ENCODE measurements at places on chromosomes 3 and 15.
A peak's percentile ranks its signal among the peaks of the same experiment; 100 is the strongest.

DNA sequence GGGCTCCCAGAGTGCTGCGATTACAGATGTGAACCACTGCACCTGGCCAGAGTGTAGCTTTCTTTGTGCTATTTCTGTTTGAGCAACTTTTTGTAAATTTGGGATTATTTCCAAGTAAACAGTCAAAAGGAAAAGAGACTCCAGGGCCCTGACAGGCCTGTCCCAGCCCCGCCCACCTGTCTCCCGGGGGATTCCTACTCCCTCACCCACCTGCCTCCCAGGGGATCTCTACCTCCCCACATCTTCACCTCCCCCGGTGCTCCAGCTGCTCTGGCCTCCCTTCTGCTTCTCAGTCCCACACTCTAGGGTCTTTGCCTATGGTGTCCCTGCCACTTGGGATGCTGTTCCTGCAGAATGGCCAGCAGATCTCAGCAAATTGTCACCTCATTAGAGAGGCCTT lies 7.0 kb downstream of the RHCG start:
- no peak for DNase-seq

- DNase-seq: no peak
Observed at GRCh38 chr15:53588773-53589172, 170.7 kb downstream of the WDR72 start.

GRCh38 chr3:1191026-1191425 lies 98.2 kb downstream of the CNTN6 start:
- no peak for DNase-seq

- no peak for DNase-seq
Observed at GRCh38 chr3:14991151-14991742, 43.9 kb downstream of the NR2C2 start.

DNA sequence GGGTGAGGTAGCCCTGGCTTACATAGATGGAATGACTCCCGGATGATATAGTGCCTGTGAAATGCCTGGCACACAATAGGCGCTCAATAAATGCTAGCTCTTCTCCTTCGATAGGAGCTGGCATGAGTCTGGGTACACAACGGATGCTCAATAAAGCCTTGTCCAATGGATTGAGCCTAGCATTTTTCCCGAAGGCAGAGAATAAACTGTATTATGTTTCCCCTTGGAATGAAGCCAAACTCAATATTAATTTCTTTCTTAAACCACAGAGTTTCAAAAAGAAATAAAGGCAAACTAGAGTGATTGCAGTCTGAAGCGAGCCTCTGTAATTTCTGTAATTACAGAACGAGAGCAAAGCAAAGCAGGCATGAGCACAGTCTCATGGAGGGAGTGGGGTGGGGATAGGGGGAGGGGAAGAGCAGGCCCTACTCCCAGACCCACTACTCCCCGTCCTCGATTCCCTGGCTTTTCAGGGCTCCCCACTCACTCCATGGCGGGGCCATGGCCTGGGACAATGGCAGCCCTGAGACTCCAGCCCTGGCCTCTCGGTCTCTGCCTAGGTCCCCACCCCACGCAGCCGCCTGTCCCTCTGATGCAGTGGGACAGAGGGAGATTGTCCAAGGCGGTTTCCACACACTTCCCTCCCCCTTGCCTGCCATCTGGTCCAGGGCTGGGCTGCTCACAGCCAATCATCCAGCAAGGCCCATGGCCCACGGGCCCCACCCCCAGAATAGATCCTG lies 18.0 kb downstream of the SLC6A1 start:
- DNase-seq: no peak

DNA sequence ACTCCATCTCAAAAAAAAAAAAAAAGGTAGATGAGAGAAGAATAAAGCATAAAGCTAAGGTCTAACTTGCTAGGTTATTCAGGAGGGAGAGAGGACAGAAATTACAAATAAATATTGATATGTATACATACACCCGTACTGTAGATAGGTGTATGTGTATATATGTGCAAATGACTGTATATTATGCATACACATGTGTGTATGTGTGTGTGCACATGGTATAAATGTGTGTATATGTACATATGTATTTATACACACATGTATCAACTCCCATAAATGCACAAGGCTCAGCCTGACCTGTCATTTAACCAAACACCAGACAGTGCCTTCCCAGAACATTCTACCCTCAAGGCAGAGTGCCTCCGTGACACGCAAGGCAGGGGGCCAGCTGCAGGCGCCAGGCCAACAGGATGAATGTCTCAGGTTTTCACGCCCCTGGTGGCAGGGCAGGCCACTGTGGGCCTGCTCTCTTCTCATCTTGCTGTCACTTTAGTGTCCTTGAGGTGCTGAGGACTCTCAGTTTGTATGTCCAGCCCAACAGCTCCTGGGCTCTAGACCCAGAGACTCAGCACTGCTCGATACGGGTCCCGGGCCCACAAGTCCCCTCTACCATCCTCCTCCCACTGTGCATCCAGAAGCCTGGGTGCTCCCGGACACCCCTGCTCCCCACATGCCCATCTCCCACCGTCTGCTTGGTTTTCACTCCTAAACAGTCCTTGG lies 40.4 kb downstream of the TM2D3 start:
- no peak for DNase-seq

GRCh38 chr3:56930706-56931105 lies 129.0 kb upstream of the ARHGEF3 start:
- no peak for DNase-seq

DNA sequence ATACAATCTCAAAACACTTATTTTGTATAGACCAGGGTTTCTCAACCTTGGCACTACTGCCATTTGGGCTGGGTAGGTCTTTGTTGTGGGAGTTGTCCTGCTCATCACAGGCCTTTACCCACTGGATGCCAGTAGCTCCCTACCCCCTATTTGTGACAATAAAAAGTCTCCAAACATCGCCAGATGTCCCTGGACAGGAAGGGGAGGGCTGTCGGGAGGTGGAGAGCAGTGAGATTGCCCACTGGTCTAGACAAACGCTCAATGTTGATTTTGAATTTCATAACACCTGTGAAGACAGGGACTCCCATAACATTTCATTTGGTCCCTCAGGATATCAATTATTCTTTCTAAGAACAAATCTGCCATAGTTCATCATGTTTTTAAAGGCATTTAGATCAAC lies 151.7 kb upstream of the PTPRG start:
- no peak for DNase-seq

- DNase-seq: peak; percentile 71
Observed at GRCh38 chr3:17932136-17932771, 189.8 kb upstream of the TBC1D5 start.

GRCh38 chr3:54240-54639 lies 142.3 kb upstream of the CHL1 start:
- no peak for DNase-seq

DNA sequence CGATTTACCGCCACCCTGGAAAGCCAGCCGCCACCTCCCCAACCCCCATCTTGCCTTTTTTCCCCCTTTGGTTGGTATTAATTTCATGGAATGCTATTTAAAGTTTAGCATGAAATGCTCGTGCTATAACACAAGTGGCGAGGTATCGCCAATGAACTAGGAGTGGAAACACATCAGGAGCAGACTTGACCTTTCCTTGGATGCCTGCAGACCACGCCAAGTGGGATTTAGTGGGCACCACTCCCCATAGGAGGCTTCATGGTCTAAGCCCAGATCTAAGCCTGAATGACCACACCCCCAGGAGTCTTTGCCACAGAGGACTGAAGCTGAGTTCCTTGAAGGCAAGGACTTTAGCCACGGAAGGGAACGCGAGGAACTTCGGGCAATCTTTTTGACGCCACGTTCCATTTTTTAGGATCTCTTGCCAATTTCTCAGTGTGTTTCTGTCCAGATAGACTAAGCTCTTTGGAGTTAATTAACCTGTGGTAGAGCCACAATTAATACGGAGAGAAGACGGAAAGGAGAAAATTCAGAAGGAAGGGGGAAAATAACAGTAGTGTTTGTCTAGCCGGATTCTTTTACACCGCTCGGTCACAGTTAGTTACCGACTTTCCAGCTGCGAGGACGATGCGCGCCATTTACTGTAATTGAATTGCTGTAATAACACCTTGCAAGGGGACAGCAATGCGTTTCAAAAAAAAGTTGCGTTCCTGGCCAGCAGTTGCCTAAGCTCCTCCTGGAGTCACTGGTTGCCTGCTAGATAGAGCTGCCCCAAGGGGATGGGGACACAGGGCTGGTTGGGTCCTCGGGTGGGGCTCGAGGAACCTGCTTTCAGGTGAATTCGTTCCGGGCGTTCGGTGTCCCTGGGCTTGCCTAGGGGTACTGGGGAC lies 37.1 kb downstream of the NR2F2 start:
- DNase-seq: no peak

DNA sequence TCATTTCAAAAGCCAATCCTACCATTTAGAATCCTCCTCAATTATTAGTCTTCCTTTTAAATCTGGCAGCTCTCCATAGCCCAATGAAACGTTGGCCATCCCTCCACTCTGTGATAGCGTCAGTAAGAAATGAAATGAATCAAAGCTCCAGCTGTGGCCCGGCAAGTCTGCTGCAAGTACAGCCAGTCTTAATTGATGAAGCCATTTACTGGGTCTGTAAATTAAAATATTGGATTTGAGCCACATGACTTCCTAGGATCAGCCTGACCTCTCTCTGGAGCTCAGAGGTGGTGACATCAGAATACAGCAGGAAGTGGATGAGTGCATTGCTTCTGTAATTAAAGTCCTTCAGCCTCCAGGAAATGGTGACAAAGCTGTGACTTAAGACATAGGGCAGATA lies 347.0 kb upstream of the LMCD1 start:
- no peak for DNase-seq

- peak; percentile 64 for DNase-seq
Observed at GRCh38 chr15:44736181-44736765, at the start of gene TRIM69. Gene TRIM69, plus strand, starts transcription at chr15:44736528. Its CDS starts 177 bp downstream, at chr15:44736705.

- DNase-seq: no peak
Observed at GRCh38 chr15:42891569-42891968, 29.0 kb downstream of the TTBK2 start.

- no peak for DNase-seq
Observed at GRCh38 chr3:80994085-80994665, 767.3 kb downstream of the GBE1 start.

Measured in OCI-M1 (cell line).